ENCODE measurements at places on chromosomes 12 and 14.

- no peak for DNase-seq
These were observed 168.2 kb downstream of the KCNC2 start for GRCh38 chr12:75041472-75041871.

- no peak for DNase-seq
These were observed 15.1 kb downstream of the NDUFA9 start for GRCh38 chr12:4663971-4664505.

- no peak for DNase-seq
These were observed 266.8 kb downstream of the ITPR2 start for GRCh38 chr12:26566186-26566585.

DNA sequence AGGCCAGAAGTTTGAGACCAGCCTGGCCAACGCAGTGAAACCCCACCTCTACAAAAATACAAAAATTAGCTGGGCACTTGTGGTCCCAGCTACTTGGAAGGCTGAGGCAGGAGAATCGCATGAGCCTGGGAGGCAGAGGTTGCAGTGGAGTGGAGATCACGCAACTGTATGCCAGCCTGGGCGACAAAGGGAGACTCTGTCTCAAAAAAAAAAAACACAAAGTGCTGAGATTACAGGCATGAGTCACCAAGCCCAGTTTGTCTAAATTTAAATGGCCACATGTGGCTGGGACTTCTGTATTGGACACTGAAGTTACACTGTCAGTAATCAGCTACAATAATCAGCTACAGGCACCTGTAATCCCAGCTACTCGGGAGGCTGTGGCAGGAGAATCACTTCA, 100.9 kb upstream of the AEBP2 start:
- no peak for DNase-seq

DNA sequence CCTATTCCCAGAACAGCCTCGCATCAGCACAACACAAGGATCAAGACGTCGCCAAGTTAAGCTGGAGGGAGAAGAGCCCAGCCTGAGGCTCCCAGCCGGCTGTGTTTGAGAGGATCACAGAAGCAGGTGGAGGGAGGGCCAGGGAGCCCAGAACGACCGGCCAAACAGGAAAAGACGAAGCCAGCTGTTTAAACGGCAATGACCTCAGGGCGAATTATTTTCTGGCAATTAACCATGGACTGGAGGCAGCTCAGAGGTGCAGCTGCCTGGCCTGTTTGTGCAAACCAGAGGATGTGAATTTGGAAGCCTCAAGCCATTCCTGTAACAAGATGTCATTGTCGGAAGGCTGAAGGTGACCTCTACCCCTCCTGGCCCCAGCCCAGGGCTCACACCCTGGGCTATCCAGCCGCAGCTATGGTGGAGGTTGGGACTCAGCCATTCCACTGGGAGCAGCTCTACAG, 175.8 kb upstream of the PRMT8 start:
- DNase-seq: no peak

- no peak for DNase-seq
These were observed 20.9 kb downstream of the DMAC2L start for GRCh38 chr14:50333014-50333509.

DNA sequence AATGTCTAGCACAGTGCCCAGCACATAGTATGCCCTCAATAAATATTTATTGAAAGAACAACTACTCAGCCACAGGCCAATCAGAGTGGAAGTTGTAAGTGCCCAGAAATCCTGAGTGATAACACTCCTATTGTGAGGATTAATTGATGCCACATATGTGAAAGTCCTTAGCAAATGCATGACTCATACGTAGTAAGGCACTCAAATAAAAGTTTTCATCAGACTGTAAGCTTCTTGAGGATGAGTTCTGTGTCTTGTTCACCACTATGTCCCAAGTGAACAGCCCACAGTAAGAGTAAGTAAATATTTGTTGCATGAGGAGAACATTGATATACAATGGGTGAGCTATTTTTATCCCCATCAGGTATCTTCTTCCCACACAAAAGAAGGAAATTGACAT, 24.7 kb upstream of the ANO6 start:
- no peak for DNase-seq

DNA sequence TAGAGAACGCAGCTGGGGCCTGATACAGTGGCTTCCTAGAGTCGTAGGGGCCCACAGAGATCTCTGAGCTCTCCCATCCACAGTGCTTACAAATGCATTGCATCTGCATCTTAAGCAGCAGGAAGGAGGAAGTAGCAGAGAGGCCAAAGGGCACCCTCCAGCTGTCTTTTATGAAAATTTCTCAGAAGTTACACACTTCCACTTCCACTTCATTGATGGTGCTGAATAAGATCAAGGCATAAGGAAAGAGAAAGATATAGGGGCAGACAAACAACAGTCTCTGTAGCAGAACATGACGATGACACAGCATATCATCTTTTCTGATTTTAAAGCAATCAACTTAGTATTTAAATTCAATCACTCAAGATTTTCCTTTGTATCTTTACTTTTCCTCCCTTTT, 51.6 kb upstream of the ABCC9 start:
- no peak for DNase-seq

DNA sequence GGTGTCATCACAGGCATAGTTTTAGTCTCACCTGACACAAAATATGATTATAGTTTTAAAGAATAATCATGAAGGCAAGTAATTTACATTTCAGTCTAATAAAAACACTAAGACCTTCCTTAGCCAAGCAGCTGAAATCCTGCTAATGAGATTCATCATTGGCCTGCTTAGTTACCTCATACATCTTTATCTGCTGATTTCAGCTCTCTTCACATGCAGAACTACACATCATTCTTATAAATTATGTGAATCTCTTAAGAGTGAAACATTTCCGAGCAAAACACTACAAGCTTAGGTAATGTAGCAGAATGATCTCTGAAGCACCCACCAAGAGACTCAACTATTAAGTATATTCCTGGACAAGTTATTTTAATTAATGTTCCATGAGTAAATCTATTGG, 198.1 kb downstream of the DPY19L2 start:
- no peak for DNase-seq

DNA sequence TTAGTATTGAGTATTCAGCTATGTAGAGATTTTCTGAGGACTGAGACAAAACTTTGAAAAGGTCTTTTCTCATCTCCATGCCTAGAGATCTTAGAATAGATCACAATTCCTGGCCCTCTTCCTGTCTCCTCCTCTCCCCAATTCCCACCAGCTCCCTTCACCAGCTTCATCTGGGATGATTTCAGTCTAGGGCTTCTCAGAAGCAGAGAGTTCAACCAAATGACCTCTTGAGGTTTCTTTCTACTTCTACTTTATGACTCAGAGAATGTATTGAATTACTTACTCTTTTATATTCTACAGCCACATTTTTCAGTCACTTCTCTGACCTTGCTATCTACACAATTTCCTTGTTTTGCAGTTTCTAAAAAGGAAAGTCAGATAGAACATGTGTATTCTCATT, 19.4 kb upstream of the SNX6 start:
- DNase-seq: no peak

DNA sequence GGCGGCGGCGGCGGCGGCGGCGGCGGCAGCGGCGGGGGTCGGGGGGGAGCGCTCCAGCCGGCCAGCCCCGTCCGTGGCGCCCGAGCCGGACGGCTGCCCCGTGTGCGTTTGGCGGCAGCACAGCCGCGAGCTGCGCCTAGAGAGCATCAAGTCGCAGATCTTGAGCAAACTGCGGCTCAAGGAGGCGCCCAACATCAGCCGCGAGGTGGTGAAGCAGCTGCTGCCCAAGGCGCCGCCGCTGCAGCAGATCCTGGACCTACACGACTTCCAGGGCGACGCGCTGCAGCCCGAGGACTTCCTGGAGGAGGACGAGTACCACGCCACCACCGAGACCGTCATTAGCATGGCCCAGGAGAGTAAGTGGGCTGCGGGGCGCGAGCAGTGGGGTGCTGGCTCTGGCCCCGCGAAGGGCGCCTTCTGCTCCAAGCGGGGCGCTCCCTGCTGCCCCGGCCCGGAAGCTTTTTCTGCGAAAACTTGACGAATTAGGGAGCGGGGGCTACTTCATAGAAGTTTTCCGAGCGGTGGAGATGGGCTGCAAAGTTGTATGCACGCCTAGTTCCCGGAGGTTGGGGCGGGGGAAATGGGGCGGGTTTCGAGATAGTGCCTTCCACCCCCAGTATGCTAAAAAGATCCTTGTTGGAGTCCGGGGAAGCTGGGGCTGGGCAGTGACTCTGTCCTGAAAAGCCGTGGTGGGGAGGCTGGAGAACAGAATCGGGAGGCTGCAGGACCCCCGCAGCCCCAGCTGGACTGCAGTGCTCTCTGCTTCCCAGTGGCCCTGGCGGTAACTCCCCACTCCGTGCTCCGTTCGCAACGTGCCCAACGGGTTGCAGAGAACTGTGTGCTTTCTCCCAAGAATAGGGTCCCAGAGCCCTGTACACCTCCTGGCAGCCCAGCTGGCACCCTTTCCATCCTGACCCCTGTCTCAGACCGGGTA, 751 bp downstream of the GDF11 start:
- DNase-seq: peak; percentile 29

- no peak for DNase-seq
These were observed 254.6 kb downstream of the C12orf42 start for GRCh38 chr12:103241184-103241583.

DNA sequence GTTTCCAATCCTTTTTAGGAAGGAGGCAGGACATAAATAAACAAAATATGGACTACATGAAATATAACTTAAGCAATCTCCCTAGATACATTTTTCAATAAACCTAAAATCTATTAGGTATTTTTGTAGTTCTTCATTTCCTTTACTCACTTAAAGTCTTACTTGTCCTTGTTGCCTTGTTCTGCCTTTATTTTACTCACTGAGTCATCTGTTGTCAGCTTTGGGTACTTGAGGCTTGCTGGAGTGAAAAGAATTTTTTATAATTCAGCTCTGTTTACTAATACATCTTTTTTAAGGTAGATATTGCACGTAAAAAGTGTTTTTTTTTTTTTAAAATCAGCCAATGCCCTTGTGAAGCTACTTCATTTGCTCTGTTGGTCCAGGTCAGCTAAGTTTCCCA, 216.2 kb downstream of the PELI2 start:
- DNase-seq: no peak

GRCh38 chr12:20585913-20586312, 109.2 kb upstream of the SLCO1C1 start:
- DNase-seq: no peak

DNA sequence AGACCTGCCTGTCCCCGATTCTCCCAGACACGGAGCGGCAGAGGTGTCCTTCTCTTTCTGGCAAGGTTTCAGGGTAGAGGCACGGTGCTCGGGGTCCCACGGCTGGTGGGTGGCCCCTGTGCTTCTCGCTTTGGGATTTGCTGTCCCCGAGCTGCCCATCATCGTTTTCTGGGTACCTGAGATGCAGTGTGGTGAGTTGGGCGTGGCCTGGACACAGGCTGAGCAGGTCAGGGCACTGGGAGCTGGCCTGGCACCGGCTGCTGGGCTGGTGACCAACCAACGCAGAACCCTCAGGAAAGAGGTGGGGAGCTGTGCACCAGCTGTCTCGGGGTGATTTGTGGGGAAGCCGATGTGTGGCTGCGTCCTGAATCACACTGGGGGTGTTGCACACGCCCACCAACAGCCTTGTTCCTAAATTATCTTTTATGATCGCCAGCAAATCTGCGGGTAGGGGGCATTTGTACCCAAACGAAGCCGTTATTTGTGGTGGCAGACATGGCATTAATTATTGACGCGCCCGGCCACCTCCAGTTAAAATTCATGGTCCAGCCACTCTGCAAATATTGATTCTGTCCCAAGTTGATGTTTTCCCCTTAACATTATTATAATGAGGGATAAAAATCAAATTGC, 61.0 kb downstream of the KIF26A start:
- DNase-seq: no peak

- DNase-seq: no peak
These were observed 43.6 kb downstream of the ZCRB1 start for GRCh38 chr12:42282294-42282693.

GRCh38 chr14:61197416-61197815, 83.7 kb downstream of the TMEM30B start:
- no peak for DNase-seq

DNA sequence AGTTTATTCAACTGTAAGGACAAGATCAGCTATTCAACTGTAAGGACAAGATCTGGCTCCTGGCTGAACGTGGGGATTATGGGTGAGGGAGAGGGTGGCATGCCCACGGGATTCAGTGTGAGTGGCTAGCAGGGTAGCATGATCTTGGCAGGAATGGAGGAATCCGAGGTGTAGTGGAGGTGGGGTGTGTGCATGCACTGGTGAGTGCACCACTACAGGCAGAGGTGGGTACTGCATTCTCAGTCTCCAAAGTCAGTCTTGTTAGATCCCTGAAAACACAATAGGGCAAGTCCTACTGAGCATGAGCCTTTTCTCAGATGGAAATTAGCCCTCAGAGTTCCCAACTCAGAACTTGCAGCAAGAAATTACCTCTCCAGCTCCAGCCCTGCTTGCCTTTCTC, 32.2 kb upstream of the DCD start:
- no peak for DNase-seq

- DNase-seq: peak; percentile 10
These were observed 491 bp downstream of the WDR20 start for GRCh38 chr14:102140027-102140749.

DNA sequence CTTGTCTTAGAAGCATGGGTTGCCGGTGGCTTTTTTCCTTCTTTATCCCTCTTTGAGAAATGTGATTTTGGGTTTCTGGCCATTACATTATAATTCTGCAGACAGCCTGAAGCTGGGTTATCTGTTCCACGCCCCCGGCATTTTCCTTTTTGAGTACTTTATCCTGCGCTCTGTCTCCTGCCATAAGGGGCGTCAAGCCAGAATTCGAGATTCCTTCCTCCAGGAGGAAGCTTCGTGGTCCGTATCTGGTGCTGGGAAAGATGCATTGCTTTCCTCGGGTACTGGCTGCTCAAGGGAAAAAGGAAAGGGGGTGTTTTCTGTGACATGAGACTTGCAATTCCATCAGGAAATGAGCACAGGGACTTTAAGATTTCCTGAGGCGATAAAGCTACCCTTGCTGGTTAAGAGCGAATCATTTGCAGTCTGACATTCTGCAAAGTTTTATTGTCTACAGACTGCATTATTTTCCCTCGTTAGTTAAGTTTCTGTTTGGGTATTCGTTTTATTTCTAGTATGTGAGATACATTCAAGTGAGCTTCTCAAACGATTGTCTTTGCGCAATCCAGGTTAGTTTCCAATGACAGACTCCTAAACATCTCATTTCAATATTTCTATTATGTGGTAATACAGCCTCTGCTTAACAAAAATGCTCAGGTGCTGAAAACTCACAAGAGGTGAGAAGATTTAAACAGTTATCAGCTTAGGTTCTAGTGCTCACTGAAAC, 694 bp downstream of the AKAP5 start:
- DNase-seq: no peak

- no peak for DNase-seq
These were observed 161.7 kb upstream of the RMST start for GRCh38 chr12:97300891-97301290.

DNA sequence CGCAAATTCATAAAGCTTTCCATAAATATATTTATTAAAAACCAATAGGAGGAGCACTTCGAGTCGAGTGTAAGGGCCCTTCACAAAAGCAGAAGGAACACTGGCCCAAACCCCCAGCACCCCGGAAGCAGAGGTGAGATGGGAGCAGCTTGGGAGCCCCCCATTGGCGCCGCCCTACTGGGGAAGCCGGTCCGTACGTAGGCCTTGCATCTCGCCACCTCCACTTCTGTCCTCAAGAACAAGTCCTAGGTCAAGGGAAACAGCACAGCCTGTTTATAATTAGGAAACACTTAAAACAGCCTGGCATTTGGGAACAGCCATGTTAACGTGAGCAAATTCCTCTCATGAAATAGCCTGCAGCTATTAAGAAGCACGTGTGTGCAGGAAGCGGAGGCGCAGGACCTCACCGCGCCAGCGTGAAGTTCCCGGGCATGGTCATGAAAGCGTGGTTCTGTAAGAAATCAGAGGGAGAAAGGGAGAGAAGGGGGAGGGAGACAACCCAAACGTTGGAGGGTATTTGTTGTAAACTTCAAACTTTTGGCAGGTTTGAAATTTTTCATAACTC, 7.7 kb downstream of the ANKRD9 start:
- DNase-seq: no peak

All from activated CD4-positive, alpha-beta T cell treated with anti-CD3 and anti-CD28 coated beads for 1 hour (primary cell).